ENCODE measurements at places on chromosomes 7 and 10. TPM values are rescaled to one million over a fixed set of nuclear protein-coding genes. Genes with fewer than 3 reads are reported as not detected.

- DNase-seq: no peak
Measured at GRCh38 chr10:123097039-123097438, 38.7 kb upstream of the HMX3 start.

DNA sequence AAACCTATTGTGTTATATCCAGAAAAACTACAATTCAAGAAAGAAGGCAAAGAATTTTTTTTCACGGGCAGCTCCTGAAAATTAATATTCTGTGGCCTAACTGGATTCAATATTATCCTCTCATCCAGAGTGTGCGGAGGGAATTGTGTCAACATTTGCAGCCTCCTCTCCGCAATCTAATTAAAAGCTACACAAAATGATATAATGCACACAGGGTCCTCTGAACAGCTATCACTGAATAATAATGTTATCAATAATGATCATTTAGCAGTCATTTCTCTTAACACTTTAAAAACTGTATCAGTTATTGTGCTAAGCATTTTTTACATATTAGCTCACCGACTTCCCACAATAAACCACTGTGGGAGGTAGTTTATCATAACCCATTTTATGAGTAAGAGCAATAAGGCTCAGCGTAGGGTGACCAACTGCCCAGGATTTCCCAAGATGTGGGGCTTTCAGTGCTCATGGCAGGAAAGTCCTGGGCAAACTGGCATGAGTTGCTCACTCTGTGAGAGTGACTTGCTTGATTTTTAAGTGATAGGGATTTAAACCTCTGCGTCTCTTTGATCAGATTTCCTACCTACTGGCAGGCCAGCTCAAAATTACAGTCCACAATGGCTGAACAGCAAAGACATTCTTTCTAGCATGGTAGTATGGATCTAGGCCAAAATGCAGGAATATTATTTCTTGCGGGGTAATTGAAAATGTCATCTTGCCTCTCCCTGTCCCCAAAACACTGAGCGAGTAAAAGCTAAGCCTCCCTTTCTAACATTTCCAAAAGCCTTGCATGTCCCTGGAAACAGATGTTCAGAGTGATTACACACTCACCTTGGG, 65.7 kb downstream of the AOAH start:
- no peak for DNase-seq

GRCh38 chr7:88540012-88540411, 219.5 kb upstream of the ZNF804B start:
- DNase-seq: no peak

- DNase-seq: no peak
Measured at GRCh38 chr10:112961609-112962008, 11.6 kb downstream of the TCF7L2 start.

DNA sequence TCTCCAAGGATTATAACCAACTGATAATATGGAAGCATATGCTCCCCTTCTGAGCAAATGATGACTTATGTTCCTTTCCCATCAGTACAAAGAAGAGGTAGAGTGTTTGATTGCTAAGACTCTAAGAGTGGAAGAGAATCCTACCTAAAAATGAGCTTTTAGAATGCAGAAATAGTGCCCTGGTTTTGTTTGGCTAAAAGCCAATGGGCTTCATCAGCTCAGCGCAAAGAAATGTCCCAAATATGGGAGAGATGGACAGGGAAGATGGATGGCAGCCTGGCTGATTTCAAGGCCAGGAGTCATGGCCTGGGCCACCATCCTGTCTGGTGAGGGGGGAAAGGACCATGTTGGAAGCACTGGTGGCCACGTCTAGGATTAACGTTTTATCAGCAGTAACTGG, 60.2 kb downstream of the GPR26 start:
- no peak for DNase-seq

- DNase-seq: no peak
Measured at GRCh38 chr10:70664702-70665195, 7.6 kb upstream of the ADAMTS14 start.

DNA sequence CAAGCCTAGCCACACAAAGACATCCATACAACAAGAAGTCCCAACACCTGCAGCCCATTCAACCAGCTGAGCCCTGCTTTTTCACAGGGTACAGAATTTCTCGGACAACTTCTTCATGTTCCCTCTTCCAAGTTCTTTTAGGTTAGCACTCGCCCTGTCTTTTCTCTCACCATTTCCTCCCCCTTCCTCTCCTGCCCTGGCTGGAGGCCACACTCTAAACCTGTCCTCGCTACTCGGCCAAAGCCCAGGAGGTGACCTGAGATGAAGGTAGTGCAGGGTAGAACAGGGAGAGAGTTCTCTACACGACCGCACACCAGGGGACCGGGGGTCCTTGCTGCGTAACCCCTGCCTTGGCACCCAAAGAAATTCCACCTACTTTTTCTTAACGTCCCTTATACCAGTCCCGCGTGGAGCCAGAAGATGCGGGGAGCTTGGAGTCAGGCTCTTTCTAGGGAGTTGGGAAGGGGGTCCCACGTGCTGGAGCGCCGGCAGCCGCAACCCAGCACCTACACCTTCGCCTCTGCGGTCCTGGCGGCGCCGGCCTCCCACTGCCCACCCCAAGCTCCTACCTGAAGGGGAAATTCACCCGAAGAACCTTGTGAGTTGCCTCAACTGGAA, 16.0 kb upstream of the DLX6 start:
- no peak for DNase-seq

- DNase-seq: no peak
Measured at GRCh38 chr7:36732806-36733205, 8.5 kb upstream of the AOAH start.

DNA sequence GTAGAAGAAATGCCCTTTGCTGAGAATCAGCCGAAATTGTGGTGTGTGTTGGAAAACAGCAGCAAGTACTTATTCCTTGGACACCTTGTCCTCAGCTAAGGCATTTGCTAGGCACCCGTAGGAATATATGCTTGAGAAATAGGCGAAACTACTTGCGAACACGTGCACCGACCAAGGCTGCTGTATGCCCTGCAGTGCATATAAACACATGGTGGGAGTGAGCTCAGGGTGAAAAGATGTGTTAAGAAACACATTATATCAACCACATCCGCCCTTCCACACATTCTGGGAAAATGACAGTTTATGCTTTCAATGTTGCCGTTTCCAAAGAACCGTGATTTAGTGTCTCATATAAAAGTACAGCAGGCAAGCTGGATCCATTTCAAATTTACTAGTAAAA, 199.2 kb downstream of the JCAD start:
- DNase-seq: no peak

DNA sequence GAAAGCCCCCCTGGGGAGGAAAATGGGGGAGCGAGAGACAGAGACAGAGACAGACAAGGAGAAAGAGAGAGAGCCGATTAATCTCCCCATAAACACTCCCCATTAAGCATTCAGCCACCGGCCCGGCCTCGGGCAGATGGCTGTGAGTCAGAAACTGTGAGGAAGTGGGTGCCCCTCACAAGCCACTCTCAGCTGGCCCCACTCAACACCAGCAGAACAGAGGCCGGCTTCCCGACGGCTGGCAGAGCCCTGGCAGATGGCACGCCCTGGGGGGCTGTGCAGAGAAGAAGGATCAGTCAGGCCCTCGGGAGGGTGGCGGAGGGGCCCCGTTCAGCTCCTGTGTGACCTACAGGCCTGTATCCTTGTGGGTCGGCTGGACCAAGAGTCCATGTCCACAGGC, 41.2 kb downstream of the CAMK2B start:
- DNase-seq: no peak

DNA sequence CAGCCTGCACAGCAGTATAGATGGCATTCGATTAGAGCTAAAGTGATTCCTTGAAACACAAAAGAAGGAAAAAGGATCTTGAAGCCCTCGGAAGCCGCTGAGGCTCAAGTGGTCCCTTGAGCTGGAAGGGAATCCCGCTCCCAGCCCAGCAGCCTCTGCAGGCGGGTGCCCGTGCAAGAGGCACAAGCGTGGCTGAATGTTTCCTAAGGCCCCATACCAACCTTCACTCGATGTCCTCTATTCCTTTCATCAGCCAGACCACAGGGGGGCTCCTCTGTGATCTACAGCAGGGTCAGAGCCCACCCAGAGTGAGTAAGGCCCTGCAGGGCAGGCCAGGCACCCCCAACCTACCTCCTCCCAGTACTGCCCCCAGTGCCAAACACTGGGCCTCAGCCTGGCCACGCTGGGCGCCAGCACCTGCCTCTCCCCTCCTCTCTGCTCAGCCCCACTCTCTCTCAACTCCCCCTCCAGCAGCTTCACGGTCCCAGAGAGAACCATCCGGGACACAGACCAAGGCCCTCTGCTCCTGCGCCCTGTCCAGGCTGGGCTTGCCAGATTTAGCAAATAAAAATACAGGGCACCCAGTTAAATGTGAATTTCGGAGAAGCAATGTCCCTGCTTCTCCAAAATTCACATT, 30.5 kb downstream of the EBF3 start:
- DNase-seq: no peak

- DNase-seq: no peak
Measured at GRCh38 chr10:132867801-132868644, 74.3 kb downstream of the CFAP46 start.

GRCh38 chr7:113120647-113121046, 2.3 kb upstream of the SMIM30 start:
- no peak for DNase-seq

- DNase-seq: no peak
Measured at GRCh38 chr7:136652635-136653370, 215.6 kb upstream of the CHRM2 start.

DNA sequence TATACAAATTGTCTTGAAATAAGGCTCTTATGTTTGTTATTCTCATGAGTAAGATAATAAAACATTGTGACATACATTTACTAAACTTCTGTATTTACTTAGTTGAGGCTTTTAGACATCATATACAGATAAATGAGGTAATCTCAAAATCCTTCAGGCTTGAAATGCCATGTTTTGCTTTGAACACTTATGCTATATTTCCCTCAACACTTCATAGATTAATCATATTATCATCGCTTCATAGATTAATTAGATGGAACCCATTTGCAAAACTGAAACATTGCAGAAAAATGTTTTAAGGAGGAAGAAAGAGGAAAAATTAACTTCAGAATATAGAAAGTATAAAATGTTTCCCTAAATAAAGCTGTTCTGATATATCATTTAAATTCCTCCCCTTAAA, 165.0 kb upstream of the CNTNAP2 start:
- no peak for DNase-seq

DNA sequence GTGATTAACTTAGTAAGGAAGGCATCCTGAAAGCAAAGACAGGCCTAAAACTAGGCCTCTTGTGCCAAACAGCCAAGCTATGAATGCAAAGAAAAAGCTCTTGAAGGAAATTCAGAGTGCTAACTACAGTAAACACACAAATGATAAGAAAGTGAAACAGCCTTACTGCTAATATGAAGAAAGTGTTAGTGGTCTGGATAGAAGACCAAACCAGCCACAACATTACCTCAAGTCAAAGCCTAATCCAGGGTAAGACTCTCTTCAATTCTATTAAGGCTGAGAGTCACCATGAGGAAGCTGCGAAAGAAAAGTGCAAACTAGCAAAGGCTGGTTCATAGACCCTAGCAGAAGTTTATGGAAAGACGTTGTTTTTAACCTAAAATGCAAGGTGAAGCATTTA, 66.0 kb downstream of the IPMK start:
- DNase-seq: no peak

DNA sequence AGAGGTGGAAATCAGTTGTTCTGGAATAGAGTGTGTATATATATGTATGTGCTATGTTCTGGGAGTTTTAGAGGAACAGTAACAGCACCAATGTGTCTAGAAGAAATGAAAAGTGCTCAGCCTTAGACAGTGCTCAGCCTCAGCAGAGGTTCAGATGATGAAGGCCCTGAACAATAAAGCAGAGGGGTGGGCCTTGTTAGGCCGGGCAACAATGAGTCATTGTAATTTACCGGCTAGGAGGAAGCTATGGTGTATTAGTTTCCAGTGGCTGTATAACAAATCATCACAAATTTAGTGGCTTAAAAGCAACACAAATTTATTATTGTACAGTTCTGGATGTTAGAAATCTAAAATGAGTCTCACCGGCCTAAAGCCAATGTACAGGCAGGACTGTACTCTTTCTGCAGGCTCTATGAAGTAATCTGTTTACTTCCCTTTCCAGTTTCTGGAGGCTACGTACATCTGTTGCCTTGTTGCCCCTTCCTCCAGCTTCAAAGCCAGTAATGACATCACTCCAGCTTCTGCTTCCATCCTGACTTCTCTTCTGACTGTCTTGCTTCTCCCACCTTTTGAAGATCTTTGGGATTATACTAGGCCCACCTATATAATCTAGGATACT, 84.6 kb downstream of the CH25H start:
- DNase-seq: no peak

Gene CALML5
- total RNA-seq: not detected

Gene DRGX
- not detected for total RNA-seq

Gene CLDN4
- total RNA-seq: not detected

Gene TYW1B
- 3.5 TPM for total RNA-seq

Gene TMEM178B
- total RNA-seq: 1.7 TPM

Gene CCDC7
- 15.2 TPM for total RNA-seq

Gene GIMAP4
- total RNA-seq: 277 TPM

Gene CPN1
- not detected for total RNA-seq

Gene RABGEF1
- 22.1 TPM for total RNA-seq
